ENCODE measurements at places on chromosomes 7 and 10.

GRCh38 chr7:5704534-5704922 lies 76.9 kb downstream of the RNF216 start:
- DNase-seq, result no peak

- no peak for DNase-seq
Measured at GRCh38 chr10:132554053-132554990, 16.7 kb downstream of the INPP5A start.

DNA sequence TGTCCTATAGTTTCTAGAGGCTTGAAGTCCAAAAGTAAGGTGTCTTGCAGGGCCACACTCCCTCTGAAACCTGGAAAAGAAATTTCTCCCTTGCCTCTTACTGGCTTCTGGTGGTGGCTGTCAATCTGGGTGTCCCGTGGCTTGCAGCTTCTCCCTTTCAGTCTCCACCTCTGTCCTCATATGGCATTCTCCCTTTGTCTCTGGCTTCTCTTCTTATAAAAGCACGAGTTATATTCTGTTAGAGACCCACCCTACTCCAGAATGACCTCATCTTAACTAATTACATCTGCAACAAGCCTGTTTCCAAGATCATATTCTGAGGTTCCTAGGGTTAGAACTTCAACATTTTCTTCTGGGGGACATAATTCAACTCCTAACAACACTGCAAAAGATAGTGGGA lies 3.4 kb upstream of the GLI3 start:
- DNase-seq, result no peak

DNA sequence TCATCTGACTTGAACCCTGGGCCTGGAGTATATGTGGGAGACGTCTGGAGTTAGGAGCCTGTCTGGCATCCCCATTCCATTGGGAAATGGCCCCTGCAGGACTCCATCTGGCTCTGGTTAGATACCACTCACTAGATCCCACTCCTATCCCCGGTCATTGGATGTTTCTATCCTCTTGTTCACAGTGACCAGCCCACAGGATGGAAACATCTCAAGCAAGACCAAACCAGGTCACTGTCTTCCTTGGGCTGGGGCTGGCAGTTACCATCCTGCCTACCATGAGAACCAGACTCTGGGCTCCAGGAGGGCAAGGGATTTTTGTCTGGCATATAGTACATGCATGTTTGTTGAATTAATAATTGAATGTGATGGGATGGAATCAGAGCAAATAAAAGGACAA lies 415.7 kb downstream of the GRID1 start:
- DNase-seq, result no peak

- no peak for DNase-seq
Measured at GRCh38 chr7:50303335-50304128, 984 bp upstream of the IKZF1 start.

Data from esophagus squamous epithelium (tissue), 5 donors.